Neural crest cell (in vitro differentiated cells): ENCODE measurements at places on chromosomes 3 and 15.

- no peak for DNase-seq
Observed at GRCh38 chr15:64892847-64893403, 18.8 kb upstream of the ANKDD1A start.

DNA sequence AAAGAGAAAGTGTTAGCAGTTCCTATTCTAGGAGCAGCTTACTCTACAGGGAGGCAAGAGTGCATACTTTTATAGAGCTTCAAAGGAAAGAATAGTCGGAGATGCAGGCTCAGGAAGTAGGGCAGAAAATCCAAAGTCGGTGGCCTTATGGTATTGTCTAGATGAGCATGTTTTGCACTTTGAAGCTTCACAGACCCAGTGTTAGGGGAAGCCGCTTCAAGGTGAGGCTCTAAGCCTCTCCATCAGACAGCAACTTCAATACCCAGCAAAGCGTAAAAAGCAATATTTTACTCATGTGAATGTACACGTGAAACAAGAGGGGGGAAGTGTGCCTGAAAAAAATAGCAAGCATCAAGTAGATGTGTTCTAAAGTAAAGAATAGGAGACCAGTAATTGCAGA lies 125.6 kb upstream of the RASGRP1 start:
- DNase-seq, result no peak

DNA sequence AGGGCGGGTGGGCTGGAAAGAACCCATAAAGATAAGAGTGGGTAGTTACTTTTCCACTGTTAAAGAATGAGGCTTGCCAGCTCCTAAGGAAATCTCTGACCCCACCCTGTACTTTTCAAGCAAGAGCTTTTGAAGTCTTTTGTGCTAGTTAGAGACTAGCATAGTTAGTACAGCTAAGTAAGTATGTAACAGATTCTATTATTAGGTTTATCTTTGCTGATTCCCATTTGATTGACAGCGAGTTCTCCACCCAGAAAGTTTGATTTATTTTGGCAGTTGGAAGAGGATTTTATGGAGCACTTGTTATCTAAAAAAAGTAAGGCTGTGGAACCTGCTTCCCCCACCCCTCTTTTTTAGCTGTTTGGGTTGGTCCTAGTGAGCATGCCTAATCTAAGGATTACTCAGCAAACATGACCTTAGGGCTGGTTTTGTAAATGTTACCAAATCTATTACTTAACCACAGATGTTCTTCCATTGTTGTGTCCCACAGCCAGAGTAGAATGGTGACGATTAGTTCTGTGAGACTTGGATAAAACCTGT lies 57.6 kb downstream of the FNDC3B start:
- no peak for DNase-seq

DNA sequence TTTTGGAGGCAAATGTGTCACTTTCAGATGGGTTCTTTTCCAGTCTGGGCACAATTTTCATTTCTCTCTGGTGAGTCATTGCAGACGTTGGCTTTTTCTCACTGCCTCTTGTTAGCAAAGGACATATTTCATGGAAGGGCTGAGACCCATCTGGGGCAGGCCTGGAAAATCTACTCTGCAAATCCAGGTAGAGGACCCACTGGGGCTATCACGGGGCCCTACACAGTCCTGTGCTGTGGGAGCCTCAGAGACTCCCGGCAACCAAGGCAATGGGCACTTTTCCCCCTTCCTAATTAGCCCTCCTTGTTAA lies 58.0 kb downstream of the HRH1 start:
- no peak for DNase-seq

GRCh38 chr3:79415356-79415755 lies 352.4 kb downstream of the ROBO1 start:
- no peak for DNase-seq

- DNase-seq, result no peak
Observed at GRCh38 chr3:73351423-73352071, 273.2 kb downstream of the PDZRN3 start.

DNA sequence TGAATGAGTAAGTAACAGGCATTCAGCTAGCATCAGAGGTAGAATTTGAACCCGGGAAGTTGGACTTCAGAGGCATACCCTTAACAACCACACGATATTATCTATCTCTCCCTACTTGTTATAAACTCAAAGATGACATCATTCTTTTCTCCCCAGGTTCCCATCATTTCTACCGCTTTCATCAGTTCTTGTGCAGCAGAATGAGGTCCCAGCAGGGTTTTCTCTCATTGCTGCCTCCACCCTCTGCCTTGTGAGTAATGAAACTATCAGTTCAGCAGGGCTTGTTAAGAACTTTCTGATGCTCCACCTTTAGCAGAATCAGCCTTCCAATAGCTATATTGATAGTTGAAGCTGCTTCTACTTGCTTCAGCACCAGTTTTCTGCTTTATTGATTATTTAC lies 487.5 kb upstream of the KCNMB2 start:
- DNase-seq, result no peak

- peak; percentile 61 for DNase-seq
Observed at GRCh38 chr3:187669675-187670504, at the start of gene SST. TSS of gene SST (minus strand) at chr3:187670394. CDS start at chr3:187670291, 103 bp downstream.

DNA sequence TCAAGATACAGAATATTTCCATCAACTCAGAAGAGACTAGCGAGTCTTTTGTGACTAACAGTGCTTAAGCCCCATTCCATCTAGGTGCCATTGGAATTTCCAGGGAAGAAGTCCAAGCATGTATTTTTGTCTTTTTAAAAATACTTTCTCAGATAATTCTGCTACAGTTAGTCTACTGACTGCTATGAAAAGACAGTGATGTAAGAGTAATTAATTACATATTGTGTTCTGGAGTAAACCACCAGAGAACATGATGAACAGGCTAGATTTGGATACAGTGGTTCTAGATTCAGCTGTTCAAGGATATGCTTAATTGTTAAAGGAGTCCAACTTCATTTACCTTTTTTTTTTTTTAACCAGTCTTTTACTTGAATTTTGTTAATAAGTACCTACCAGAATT lies 34.8 kb upstream of the PAK6 start:
- DNase-seq, result no peak

DNA sequence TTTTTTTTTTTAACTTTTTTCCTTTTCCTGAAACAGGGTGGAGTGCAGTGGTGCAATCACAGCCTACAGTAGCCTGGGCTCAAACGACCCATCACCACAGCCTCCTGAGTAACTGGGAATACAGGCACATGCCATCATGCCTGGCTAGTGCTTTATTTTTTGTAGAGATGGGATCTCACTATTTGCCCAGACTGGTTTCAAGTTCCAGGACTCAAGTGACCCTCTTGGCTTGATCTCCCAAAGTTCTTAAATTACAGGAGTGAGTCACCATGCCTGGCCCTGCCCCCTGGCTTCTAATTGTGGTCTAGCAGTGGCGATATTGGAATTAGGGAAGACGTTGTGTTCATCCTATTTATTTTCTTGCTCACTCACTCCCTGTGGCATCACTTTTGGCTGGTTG lies 1138.4 kb downstream of the SI start:
- DNase-seq, result no peak

DNA sequence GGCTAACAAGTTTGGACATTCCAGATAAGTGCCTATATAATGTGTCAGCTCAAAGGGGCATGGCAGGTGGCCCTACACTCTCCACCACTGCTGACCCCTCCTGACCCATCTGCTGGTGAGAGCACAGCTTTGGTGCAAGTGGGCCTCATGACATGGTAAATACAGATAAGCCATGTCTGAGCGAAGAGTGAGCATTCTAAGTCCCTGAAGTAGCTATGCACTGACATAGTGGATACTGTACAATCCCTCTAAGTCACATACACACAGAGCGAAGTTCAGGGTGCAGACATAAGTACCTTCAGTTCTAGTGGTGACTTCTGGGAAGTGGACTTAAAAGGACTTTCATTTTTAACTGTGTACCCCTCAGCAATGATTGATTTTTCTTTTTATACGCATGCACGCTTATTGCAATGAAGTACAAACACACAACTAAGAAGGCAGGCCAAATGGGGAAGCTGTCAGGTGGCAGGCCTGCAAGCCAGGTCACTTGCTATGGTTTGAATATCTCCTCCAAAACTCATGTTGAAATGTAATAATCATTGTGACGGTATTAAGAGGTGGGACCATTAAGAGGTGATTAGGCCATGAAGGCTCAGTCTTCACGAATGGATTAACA lies 41.5 kb downstream of the TBC1D2B start:
- no peak for DNase-seq
